Activated CD8-positive, alpha-beta memory T cell treated with anti-CD3 and anti-CD28 coated beads for 4 hours (primary cell): ENCODE measurements at places on chromosomes 6 and 20.

DNA sequence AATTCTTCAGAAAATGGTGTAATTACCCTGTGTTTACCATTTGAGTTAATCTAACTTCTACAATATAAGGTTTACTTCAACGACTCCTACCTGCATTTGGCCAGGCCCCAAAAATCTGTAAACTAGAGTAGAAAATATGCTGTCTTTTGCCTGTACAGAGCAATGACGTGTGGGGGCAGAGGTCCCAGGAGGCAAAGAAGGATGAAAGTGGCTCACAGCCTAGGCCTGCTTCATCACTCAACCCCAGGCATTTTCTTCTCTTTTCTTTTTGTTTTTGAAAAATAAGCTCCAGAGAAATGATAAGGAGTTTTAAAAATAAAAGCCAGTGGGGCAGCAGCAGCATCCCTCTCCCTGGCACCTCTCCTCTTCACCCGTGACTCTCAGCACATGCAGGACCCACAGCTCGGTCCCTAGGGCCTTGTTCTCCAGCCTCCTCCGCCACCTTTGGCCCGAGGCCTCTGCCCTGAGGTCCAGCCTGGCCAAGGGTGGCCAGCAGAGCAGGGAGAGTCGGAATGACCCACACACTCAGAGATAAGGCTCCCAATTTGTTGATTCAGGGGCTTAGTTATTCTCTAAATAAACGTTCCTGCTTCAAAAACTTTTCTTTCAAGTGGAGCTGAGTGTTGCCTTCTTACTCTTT lies 310.3 kb upstream of the RNF24 start:
- DNase-seq: no peak

DNA sequence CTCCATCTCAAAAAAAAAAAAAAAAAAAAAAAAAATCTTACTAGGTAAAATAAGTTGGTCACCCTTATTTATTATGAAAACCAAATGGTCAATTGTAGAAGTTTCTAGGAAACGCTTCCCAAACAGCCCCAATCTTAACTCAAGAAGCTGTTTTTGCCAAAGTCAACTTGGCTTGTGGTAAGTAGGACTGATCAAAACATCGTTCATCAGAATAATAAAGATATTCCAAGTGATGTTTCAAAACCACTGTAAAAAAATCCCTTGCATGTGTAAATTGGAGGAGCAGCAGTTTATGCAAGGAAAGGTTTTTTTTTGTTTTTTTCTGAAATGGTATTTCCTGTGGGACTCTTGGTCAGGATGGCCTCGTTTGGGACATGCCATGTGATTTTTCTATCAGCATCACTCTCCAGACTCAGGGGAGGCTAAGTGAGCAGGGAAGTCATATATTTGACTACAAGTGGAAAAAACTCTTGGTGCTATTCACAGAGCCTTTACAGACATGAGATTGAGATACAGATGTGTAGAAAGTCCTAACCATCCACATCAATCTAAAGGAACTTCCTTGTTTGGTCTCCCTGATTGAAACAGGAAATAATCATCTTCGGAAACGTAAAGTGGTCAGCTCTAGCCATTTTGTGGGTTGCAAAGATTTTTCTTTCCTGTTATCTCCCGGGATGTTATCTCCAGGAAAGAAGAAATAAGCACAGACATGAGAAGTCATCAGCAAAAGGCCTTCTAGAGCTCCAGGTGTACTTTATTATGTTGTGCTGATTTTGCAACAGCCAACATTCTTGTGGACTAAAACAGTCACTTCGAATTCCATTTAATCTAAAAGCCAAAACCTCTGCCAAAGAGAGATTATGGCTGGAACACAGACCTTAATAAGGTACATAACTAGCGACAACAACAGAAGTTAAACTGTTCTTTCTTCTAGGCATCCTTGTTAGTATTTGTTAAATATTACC lies 177.8 kb downstream of the EDN1 start:
- no peak for DNase-seq

GRCh38 chr20:56411759-56412472 lies at the start of gene CASS4:
CASS4 (plus strand) TSS chr20:56412260; CDS start chr20:56412459, 199 bp downstream.
- DNase-seq: no peak

DNA sequence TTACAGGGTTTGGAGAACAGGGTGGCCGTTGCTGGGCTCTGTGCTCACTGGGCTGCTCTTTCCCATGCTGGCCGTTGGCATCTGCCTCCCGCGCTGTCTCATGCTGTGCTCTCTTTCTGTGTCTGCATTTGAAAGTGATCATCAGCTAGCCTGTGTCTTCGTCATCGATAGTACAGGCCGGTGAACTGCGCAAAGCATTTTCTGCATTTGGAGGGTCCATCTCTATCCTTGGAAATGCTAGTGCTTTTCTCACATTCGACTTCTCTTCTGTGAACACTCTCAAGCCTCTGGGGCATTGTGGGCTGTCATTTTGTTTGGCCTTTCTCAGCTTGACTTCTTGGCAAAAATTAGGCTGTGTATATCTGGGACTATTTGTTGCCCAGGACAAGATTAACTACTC lies 6.8 kb upstream of the SNHG17 start:
- DNase-seq: no peak

- DNase-seq: no peak
Measured at GRCh38 chr6:45614488-45615285, 237.0 kb upstream of the SUPT3H start.

GRCh38 chr6:15533379-15534026 lies 129.3 kb downstream of the DTNBP1 start:
- no peak for DNase-seq

DNA sequence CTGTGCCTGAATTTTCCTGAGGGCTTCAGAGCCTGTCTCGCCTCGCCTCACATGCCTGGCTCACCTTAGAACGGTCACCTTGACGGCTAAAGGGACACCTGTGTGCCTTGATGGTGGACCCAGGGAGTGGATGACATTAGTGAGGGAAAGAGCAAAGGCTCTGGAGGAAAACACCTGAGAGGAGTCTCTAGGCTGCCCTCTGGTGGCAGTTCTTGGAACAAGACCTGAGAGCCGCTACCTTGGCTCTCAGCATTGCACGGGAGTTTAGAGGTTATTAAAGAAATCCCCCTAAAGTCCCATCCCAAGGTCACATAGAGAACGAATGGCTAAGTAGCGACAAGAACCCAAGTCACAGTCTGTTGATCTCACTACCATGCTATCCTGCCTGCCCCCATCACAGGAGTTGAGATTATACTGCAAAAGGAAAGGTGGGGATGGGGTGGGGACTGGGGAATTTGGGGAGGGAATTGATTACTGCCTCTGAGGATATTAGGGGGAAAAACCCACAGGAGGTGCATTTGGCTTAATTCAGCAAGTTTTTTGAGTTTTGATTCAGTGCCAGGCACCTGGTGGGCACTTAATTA lies 7.9 kb upstream of the CDSN start:
- peak; percentile 26 for DNase-seq

DNA sequence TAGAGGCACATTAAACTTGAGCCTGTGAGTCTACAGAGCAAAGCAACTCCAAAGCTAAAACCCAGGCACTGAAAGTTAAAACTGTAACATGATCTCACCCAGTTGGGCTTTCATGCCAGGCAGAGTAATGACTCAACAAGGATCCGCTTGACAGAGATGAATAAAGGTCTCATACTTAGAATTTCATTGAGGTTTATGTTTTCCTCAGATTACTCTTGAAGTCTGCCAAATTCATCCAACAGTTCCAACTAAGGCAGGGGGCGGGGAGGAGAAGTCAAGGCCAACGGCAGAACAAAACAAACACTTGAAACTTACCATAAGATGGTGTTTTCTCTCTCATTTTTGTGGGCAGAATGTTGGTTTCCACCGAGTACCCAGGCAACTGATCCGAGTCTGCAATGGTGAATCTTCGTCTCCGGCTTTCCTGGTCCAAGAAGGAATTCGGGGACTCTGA lies 54.0 kb upstream of the IPCEF1 start:
- no peak for DNase-seq
